ENCODE measurements at places on chromosomes 6 and 20.

GRCh38 chr6:90868256-90868655, 281.4 kb upstream of the MAP3K7 start:
- no peak for DNase-seq

GRCh38 chr6:42368181-42368580, 83.5 kb downstream of the TRERF1 start:
- DNase-seq = no peak

GRCh38 chr6:52423971-52424381, 3.8 kb downstream of the EFHC1 start:
- no peak for DNase-seq

- no peak for DNase-seq
Measured at GRCh38 chr20:24768201-24768636, 180.8 kb upstream of the CST7 start.

DNA sequence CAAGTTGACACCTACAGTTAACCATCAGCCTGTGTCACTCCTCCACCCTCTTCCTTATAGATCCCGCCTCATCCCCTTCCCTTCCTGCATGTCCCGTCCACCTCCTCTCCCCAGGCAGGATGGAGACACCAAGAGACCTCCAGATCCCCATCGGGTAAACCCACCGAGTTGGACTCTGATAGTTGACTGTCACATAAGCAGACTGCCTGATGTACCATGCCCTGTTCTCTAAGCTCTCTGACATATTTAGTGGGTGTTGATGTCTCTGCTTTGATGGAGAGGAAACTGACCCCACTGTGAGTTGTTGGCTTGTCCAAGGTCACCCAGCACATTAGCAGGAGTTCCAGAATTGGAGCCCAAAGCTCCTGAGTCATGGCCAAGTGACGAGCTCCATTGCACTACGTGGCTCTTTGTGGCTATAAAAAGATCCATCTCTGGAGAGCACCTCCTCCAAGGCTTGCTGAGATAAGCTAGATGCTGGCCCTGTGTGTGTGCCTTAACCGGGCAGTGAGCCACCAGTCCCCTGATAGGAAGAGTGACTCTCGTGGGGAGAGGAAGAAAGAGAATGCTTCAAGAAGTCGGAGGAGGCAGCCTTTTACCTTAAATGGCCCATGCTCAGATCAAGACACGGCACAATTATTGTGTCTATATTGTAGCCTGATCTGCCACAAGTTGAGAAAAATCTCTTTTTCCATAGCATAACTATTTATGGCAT, 236.0 kb upstream of the ECI2 start:
- DNase-seq = no peak

Measured in iPS-NIHi11 (cell line).